ENCODE measurements at places on chromosomes 13 and 19.

DNA sequence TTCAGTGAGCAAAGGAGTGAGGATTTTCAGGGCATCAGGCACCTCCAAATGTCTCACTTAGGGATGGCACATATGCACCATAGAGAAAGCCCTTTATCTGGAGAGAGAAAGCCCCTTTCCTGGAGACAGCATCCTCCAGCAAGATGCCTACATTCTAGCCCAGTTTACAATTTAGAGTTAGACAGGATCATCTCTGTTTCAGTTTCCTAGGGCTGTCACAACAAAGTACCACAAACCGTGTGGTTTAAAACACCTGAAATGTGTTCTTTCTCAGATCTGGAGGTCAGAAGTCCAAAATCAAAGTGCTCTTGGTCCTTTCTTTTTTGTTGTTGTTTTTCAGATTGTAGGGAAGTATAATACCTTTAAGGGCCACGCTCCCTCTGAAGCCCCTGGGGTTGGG lies 61.8 kb downstream of the MBNL2 start:
- no peak for DNase-seq

DNA sequence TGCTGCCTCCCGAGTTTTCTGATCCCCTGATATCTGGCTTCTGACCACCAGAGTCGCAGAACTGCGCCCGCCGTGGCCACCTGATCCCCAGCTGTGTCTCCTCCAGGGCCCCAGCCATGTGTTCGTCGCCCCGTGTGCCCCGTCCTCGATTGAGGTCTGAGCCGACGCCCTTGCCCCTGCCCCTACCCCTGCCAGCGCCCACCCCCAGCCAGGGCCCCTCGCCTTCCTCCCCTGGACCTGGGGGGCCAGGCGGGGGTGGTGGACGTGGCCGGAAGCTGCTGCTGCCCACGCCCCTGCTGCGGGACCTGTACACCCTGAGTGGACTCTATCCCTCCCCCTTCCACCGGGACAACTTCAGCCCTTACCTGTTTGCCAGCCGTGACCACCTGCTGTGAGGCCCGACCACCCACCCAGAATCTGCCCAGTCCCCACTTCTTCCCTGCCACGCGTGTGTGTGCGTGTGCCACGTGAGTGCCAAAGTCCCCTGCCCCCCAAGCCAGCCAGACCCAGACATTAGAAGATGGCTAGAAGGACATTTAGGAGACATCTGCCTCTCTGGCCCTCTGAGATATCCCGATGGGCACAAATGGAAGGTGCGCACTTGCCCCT lies 9.2 kb downstream of the PLPPR2 start:
- DNase-seq = no peak

DNA sequence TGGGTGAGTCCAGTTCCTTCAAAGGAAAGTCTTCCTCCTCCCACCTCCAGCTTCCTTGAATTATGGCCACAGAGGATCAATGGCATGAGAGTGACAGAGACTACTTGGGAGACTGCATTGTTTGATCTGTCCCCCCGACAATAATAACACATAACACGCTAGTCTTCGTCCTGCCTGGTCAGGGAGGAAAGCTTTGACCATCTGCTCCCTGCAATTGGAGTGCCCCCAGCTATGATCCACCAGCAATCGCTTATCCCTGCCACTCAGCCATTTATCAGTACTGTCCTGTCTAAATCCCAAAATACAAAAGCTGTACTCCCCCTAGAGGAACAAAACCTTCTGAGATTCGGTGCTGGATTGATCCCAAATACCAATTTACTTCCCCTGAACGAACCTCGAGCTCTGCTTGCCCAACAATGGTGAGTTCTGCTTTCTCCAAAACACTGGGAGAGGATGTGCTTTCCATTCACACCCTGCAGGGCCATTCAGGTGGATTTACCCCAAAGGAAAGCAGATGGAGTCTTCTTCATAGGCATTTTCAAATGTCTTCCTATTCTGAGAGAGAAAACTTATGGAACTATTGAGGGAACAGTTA lies 466.7 kb downstream of the TSHZ3 start:
- no peak for DNase-seq

GRCh38 chr19:44635581-44636438 lies 7.9 kb upstream of the PVR start:
- DNase-seq = peak; percentile 63

DNA sequence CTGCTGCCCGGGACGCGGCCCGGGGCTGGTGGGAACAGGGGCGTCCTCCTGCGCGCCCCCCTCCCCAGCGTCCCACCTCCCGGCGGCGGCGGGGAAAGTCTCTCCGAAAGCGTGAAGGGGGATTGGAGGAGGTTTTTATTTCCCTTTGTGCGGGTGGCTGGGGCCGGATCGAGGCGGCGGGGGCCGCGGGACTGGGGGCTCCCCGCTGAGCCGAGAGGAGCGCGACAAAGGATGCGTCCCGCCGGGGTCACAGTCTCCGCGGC lies 132 bp downstream of the SHD start:
- no peak for DNase-seq

DNA sequence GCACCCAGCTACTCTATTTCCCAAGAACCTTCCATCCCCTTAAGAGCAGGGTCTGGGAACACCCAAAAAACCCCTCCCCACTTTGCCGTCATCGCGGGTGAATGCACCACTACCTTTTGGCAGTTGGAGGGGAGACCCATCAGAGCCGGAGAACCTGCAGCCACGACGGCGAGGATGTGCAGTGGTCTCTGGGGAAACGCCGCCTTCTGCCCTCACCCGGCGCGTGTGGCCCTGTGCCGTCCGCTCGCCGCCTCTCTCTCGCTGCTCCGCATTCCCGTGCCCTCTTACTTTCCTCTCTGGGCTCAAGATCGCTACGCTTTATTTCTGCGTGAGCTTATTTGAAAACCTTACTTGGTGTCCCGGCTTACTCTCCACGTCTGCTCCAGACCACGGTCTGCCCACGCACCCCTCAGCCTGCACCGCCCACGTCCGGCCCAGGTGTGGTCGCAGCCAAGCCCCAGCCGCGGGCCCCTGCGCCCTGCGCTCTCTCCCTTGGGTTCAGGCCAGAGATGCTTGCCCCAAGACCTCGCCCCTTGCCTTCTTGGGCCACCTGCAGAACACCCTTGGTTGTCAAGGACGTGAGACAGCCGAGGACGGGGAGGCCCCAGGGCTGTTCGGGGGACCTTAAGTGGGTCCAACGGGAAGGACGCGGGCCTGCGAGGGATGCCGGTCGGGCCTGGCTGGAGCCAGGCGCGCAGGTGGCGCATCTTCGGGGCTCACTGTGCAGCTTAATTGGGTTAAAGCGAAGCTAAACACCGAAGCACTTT lies 2.0 kb upstream of the MAB21L1 start:
- no peak for DNase-seq

- DNase-seq = no peak
Measured at GRCh38 chr13:34056733-34057258, 238.8 kb downstream of the RFC3 start.

DNA sequence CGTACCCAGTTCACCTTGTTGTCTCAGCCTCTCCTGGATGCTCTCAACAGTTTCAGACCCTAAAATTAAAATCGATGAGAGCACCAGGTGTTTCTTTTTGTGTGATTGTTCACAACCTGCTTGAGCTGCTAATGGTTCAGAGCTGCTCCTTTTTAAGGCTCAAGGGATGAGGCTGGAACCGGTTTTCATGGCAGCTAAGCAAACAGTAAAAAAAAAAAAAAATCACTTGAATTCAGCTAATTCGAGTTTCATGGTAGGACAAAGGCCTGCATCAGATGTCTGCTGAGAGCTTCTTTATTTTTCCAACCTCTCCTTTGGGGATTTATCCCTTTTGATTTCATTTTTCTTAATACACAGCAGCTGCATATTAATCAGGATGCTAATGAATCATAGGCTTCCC lies 6.5 kb downstream of the SYCE2 start:
- DNase-seq = no peak

DNA sequence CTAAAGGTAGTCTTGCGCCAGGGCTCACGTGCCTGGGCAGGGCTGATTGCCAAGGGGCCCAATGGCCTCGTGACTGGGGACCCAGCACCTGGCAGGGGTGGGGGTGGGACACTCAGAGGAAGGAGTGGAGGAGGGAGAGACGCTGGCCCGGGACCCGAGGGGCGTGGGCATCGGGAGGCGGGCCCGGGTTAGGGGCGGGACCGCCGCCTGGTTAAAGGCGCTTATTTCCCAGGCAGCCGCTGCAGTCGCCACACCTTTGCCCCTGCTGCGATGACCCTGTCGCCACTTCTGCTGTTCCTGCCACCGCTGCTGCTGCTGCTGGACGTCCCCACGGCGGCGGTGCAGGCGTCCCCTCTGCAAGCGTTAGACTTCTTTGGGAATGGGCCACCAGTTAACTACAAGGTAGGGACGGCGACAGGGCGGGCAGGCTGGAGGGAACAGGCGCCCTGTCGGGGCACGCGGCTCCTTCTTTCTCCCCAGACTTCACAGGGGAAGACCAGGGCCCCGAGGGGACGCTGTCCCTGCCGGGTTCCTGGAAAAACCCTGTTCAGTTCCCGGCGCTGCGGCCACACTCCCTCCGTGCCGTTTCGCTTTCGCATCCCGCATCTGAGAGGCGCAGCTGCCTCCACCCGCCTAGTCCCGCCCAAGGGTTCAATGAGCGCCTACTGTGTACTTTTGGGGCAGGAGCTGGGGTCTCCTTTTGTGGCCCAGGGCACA lies at the start of gene IFI30:
IFI30 (plus strand) TSS at position 242 of the 717 bp plus-strand sequence; CDS start at position 271, 29 bp downstream.
- DNase-seq = no peak

All from IMR-90 (cell line).